ENCODE measurements at places on chromosomes 1 and 21.

GRCh38 chr1:72060466-72061245 lies 221.7 kb downstream of the NEGR1 start:
- DNase-seq, result no peak

DNA sequence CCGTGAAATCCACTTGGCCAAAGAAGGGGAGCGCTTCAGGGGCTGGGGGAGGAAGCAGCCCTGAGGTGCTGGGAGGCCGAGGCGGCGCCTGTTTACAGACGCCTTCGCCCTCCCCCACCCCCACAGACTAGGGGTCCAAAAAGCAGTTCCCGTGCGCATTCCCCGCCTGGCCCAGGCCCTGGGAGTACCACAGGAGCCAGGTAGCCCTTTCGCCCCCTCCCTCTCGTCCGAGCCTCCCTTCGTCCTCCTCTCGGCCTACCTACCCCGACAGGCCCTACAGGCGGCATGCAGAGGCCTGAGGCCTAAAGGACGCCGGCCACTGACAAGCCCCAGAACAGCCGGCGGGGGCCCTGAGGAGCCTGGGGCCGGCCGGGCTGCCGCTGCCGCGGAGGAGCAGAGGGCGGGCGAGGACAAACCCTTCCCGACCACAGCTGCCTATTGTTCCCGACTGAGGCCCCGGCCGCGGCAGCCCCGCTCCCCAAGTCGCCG lies 522 bp downstream of the RC3H1 start:
- no peak for DNase-seq

DNA sequence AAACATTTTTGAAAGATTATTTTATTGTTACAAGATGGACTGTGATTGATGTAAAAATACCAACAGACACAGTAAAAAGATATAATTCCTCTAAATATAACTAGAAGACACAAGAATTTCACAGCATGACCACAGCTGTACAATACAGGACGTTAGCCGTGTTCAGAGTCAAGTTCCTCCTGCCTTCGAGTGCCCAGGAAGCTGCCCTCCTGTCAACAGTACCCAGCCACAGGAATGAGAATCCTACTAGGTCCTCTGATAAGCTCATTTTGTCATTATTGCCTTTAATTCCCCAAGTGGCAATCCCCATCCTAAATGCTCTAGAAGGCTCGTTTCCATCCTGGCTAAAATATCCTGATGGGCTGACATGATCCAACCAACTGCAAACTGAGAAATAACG lies 16.4 kb upstream of the CAPN2 start:
- DNase-seq, result no peak

DNA sequence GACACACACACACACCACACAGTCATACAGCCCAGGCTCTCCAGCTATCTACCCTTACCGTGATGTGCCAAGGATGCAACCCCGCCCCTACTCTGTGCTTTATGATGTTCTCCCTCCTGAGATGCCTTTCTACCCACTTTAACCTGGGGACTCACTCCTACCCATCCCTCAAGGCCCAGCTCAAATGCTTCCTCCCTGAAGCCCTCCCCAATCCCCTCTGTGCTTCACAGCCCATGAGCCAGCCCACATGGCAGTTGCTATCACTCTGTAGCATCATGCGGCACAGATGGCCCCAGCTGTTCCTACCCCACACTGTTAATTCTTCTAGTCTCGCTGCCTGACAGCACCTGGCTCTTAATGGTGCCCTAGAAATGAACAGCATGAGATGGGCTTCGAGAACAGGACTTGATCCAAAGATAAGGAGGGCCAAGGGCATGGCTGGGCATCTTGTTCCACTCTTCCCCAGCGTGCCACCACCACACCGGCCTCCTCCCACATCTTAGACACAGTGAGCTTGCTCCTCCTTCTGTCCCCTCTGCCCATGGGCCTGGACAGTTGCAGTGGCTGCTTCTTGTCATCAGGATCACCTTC lies 109.8 kb downstream of the GLIS1 start:
- DNase-seq, result no peak

DNA sequence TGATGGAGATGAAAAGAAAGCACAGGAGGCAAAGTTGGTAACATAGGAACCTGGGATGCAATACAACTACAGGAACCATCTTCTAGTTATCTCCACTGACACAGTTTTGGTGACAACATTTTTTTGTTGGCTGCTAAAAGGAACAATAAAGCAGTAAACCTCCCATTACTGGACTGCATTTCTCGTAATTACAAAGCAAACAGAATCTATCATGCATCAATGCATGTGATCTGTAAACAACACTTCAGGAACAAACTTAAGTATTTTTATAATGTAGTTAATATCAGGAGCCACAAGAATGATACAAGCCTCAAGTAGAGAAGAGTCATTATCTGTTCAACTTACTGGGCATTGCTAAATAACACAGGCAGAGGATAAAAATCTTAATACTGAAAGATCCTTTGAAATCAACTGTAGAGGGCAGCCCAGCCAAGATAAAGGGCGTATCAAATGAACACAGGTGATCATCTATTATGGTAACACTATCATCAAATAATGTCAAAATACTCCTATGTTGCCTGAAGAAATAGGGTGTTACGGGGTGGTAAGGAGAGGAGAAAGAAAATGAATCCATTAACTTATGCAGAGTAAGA lies 193.3 kb downstream of the EIF4G3 start:
- DNase-seq, result peak; percentile 5

DNA sequence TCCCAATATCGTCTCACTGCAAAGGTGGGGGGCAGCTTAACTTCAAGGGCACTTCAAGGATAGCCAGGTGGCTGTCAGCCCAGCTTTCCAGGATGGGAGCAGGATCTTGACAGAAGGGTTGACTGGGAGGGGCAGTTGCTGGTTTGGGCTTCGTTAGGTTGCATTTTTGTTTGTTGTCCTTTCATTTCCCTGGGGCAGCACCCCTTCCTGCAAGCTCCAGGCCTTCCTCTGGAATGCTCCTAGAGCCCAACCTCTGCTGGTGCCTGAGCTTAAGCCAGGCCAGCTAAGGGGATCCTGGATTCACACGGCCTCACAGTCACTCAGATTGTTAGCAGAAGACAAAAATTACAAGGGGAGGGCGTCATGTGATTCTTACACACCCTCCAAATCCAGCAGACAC lies 4.1 kb upstream of the OLIG2 start:
- DNase-seq, result no peak

- no peak for DNase-seq
Measured at GRCh38 chr1:1157914-1158710, 15.6 kb upstream of the TTLL10 start.

DNA sequence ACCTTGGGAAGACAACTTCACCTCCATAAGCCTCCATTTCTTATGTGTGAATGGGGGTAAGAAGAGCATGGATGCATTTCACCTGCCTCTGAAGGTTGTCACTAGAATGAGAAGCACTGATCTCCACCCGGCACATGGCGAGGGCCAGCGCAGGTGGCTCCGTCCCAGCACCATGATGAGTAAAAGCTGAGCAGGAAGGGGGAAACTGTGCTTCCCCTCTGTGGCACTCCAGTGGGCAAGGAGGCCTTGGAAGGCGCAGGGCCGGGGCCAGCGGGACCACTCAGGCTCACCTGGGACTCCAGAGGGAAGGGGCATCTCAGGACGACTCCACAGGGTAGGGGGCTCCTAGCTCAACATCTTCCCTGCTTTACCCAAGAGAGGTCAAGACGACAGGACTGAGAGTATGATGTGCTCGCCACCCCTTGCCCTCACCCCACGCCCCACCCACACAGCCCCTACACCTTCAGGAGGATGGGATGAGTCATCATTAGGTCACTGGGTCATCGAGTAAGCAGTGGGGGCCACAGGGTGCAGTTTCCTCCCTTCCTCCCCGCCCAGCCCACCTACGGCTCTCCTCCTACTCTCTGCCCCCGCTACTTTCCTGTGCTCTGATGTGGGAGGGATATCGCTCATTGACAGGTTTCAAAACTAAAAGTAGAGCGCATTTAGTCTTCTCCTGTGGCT lies 112.1 kb downstream of the HIVEP3 start:
- no peak for DNase-seq

- DNase-seq, result no peak
Measured at GRCh38 chr1:56190806-56191365, 388.5 kb downstream of the PLPP3 start.

GRCh38 chr1:185686821-185687778 lies 47.1 kb upstream of the HMCN1 start:
- DNase-seq, result no peak

DNA sequence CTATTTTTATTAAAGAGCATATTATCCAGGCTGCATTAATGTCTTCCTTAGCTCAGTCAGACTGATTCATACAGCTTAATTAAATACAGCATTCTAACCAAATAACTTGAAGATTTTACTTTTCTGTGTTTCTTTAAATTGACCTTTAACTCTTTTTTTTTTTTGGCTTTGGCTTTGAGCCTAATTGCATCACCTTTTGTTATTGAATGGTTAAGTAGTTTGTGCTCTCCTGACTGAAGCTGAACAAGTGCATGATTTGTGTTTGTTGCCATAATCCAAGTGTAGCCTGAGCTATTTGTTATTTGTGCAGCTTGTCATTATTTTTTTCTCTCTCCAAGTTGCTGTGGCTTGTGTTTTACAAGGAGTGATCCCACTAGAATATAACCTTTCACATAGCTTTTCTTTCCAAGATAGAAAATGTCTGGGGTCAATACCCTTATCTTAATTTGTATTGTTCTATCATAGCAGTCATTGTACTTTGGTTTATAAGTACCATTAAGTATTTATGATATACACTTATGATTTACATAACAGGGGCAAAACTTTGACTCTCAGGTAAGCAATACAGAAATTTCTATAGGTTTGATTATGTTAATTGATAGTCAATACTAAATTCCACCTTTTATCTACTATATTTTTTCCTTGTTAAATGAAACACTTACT lies 31.6 kb downstream of the CDC14A start:
- DNase-seq, result no peak

GRCh38 chr1:6998267-6998666 lies 213.0 kb downstream of the CAMTA1 start:
- peak; percentile 56 for DNase-seq

DNA sequence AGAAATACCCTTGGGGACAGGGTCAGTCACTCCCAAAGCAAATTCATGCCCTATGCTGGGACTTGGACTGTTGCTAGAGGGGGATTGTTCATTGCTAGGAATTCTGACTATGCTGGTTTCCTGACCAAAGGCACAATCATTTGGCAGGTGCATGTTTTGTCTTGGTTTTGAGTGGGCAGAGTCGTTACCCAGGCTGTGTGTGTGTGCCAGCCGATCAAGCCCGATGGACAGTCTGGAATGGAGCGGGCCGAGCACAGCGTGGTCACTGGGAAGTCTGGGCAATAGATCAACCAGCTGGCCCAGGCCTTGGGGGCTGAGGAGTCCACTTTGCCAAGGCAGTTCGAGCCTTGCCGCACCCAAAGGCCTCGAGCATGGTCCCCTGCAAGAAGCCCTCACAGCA lies 60.9 kb downstream of the HTR6 start:
- no peak for DNase-seq

DNA sequence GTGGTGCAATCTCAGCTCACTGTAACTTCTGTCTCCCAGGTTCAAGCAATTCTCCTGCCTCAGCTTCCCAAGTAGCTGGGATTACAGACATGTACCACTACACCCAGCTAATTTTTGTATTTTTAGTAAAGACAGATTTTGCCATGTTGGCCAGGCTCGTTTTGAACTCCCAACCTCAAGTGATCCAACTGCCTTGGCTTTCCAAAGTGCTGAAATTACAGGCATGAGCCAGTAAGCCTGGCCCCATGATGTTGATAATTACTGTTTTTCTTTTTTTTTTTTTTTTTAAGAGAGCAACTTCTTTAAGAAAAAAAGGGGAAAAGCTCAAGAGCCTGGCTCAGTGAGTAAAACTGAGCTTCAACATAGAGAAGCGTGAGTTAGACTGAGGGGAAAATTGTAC lies 9.6 kb upstream of the SOAT1 start:
- no peak for DNase-seq

DNA sequence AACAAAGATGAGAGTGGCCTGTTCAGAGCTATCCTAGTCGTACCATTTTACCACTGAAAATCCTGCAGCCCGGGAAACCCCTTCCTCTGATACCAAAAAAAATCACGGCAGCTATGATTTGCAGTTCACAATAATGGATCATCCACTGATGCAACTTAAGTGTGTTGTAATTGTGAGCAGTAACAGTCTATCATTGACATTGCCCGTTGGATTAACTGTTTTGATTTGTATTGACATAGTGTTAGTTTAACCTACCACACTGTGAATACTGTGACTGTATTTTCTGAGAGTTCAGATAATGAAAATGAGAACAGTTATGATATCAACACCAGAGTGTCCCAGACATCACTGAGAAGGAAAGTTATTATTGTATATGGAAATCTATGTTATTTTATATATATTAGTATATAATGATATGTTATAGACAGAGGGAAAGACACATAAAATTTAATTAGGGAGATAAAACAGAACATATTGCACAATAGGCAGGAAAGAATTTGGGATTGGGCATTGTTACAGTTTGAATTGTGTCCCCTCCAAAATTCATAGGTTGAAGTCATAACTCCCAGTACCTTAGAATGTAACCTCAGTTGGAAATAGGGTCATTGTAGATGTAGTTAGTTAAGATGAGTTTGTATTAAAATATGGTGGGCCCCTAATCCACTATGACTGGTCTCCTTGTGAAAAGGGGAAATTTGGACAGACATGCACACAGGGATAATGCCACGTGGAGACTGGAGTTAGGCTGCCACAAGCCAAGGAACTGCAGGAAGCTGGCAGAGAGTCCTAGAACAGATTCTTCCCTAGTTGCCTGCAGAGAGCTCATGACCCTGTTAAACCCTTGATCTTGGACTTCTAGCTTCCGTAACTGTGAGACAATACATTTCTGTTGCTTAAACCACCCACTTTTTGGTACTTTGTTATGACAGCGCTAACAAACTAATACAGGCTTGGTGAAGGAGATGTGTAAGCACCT lies 54.4 kb downstream of the TLCD4 start:
- DNase-seq, result no peak

DNA sequence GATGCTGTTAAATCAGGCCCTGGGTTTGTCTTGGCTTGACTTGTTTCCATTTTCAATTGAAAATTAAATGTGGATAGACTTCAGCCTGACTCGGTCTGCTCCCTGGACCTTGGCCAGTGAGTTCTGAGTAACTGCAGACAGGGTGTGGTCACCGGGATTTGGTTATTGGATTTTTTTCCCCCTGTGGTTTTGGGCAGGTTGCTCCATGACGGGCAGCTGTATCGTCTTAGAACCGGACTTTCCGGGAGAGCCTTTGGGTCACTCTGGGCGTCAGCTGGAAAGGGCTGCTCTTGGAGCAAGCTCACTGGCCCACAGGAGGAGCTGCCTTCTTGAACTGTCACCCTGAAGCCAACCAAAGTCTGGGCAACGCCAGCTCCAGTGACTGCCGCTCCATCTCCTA lies 75.0 kb downstream of the CLIC6 start:
- DNase-seq, result no peak

DNA sequence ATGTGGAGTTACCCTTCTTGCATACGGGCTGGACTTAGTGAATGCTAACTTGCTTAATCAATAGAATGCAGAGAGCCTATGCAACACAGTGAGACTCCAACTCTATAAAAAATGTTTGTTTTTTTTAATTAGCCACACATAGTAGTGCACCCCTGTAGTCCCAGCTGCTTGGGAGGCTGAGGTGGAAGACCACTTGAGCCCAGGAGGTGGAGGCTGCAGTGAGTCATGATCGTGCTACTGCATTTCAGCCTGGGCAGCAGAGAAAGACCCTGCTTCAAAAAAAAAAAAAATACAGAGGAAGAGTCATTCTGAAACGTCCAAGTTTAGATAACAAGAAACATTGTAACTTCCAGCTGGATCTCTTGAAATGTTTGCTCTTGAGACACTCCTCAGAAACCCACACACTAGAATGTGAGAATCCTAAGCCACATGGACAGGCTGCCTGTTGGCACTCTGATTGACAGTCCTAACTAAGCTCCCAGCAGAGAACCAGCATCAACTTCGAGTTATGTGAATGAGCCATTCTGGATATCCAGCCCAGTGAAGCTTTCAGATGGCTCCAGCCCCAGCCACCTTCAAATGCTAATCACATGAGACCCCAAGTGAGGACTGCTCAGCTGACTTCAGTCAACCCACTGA lies 20.0 kb upstream of the CAP1 start:
- no peak for DNase-seq

Measured in A549 (cell line).